MCF 10A (cell line): ENCODE measurements at places on chromosomes 6 and 20.

GRCh38 chr6:157962601-157963302 is 18.9 kb upstream of the SYNJ2 start:
- peak; percentile 59 for DNase-seq

DNA sequence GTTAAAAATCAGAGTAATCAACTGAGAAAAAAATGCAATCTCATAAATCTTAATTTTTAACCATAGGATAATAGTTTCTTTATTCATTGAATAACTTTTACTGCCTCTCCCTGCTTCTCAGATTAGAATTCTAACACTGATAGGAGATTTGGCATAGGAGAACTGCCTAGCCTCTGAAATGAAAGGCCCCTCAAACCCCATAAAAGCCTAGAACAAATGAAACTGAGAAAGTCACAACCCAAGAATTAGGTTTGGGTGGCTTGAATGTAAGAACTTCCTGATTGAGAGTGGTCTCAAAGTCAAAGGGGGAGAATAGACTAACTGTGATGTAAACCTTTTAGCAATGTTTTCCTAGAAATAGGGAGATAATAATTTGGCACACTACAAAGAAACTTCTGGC is 52.2 kb downstream of the SAMD5 start:
- DNase-seq = no peak

DNA sequence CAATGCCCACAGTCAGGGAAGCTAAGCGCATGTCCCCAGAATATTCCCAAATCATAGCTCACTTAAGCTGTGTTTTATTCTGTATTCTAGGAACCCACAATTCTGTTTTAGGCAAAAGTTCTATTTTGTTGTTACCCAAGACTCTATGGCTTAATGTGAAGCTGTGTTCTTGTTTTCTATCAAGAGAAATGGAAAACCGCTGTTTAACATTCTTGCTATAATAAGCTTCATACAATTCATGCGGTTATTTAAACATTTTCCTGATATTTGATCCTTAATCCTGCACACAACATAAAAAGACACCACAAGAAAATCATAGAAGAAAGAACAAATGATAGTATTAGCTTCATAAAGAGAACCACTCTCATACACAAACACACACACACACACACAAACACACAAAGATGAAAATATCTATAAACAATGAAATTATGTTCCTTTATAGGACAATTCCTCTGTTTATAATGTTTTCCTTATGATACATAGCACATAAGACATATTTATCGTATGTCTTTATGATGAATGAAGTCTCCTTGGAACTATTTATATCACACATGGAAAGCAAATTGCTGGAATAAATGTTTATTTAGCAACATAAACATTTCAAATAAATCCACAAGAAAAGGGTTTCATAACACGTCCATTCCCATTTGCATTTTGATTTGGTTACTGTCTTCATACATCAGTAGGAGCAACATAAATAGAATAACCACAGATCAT is 16.4 kb upstream of the COL21A1 start:
- no peak for DNase-seq

GRCh38 chr6:149421132-149421531 is 21.1 kb downstream of the SUMO4 start:
- no peak for DNase-seq

GRCh38 chr6:91669154-91669870 is 1082.4 kb upstream of the MAP3K7 start:
- no peak for DNase-seq

GRCh38 chr6:145547594-145548335 is 187.6 kb downstream of the EPM2A start:
- no peak for DNase-seq

DNA sequence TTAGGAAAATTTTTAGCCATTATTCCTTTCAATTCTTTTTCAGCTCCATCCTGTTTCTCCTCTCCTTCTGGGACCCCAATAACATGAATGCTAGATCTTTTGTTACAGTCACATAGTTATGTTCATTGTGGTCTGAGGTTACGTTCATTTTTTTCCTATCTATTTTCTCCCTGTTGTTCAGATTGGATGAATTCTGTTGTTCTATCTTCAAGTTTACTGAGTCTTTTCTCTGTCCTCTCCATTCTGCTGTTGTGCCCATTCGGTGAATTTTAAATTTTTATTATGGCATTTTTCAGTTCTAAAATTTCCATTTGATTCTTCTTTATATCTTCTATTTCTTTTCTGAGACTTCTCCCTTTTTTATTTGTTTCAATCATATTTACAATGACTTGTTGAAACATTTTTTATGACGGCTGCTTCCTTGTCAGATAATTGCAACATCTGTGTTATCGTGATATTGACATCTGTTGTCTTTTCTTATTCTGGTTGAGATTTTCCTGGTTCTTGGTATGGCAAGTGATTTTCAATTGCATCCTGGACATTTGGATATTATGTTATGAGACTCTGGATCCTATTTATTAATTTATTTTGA is 12.6 kb upstream of the DDR1 start:
- DNase-seq = no peak

DNA sequence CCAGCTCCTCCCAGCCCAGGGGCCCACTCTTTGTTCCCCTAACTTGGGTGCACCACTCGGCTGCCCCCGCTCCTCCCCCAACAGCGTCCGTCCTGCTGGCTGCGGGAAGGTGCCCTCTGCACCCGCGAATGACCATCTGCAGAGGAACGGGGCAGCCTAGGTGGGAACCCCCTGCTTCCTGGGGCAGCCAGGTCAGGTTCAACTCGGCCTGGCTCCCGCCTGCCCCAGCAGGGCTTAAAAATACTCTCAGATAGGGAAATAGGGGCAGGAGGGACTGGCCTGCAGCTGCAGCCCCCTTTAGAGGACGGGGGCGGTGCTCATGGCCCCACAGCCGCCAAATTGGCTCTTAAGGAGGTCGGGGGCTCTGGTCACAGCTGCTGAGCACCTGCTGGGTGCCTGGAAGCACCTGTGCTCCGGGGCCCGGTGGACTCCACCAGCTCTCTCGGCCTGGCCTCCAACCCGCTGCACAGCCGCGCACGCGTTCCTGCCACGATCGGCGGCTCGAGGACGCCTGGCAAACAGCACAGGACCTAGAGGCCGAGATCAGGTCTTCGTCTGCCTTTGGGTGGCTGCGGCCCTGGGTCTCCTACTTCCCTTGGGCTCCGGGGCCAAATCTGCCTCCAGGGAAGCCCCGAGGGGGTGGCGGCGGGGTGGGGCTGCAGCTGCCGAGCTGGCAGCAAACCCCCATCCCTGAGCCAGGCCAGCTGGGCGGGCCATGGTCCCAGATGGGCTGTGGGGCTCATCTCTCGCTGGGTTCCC is 700 bp upstream of the LAMA5 start:
- no peak for DNase-seq

DNA sequence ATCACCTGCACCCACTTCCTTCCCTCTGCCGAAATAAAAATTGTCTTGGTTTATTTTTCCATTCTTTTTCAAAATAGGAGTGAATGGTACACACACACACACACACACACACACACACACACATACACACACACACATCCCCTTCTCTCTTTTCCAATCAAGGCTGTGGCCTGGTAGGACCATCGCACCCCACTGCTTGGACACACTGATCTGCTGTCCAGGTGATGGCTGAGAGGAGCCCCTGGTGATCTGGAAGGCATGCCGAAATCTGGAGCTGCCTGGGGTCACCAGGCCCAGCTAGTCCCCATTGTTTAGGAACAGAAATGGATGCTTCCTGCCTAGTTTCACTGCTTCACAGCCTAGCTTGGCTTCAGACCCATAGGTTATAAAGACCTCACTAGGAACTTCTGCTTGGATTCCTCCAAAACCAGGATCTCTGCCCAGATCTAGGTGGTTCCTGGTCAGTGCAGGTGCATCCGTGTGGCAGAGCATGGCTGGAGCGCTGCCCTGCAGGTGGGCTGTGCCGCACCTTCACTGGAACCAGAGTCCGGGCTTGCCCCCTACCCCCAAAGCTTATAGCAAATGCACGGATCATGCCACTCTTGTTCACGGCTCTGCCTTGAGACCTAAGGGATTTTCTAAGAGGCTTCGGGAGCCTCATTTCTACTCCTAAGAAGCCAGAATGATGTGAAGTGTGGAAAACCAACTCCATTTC is 42.9 kb upstream of the DACT2 start:
- no peak for DNase-seq

DNA sequence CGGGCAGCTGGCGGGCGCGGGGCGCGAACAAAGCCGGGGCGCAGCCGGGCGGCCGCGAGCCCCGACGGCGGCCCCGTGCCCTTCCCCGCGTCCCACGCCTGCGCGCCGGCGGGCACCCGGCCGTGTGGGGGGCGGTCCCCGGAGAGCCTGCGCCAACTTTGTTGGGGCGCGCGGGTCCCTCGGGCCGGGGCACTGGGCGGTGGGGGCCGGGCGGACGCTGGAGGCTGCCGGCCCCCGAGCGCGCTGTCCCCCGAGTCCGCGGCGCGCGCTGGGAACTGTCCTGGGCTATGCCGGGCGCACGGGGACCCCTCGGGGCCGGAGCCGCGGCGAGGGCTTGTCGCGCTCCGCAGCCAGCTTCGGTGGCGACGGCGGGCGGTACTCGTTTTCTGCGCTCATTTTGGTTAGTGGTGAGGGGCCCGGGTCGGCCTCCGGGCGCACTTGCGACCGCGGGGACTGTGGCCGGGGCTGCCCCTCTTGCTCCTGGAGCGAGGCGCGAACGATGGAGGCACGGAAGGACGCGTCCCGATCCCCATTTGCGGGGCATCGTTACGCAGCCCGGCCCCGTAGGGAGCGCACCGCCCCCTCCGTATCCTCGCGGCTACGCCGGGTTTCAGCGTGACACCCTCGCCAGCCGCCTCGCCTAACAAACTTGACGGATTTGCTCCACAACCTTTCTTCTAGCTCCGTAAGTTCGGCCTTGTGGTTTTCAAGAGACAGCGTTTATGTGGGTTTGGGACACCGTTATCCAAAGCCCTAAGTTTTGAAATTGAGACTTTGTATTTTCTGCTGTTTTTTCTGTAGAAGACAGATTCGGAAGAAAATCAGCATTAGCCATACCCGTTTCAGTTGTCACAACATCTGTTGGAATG is 622 bp downstream of the SS18L1 start:
- DNase-seq = peak; percentile 65

- peak; percentile 80 for DNase-seq
Observed at GRCh38 chr20:52191132-52191915, at the start of gene ZFP64. Gene ZFP64, minus strand, starts transcription at chr20:52191779. Its CDS starts 143 bp downstream, at chr20:52191636.

- DNase-seq = no peak
Observed at GRCh38 chr6:2674857-2675256, 75.9 kb downstream of the MYLK4 start.

DNA sequence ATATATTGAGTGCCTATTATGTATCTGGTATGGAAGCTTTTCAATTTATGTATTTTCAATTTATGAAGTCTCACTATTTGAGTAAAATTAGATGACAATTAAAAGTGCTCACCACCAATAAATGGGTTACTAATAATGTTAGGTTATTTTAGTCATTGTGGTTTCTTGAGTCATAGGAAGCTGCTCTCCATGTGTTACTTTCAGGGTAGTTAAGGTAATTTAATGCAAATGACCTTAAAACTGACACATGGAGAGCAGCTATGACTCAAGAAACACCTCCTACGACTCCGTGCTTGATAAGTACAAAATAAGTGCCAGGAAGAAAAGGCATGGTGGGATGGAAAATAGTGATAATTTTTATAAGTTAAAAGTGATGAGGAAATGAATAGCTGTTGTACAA is 16.5 kb upstream of the TINAG start:
- DNase-seq = peak; percentile 36
